Fibroblast of mammary gland (primary cell): ENCODE measurements at places on chromosomes 4 and X.

- no peak for DNase-seq
These were observed 30.5 kb downstream of the RHOH start for GRCh38 chr4:40227284-40227683.

GRCh38 chr4:82969414-82969813 is 41.2 kb downstream of the LIN54 start:
- no peak for DNase-seq

DNA sequence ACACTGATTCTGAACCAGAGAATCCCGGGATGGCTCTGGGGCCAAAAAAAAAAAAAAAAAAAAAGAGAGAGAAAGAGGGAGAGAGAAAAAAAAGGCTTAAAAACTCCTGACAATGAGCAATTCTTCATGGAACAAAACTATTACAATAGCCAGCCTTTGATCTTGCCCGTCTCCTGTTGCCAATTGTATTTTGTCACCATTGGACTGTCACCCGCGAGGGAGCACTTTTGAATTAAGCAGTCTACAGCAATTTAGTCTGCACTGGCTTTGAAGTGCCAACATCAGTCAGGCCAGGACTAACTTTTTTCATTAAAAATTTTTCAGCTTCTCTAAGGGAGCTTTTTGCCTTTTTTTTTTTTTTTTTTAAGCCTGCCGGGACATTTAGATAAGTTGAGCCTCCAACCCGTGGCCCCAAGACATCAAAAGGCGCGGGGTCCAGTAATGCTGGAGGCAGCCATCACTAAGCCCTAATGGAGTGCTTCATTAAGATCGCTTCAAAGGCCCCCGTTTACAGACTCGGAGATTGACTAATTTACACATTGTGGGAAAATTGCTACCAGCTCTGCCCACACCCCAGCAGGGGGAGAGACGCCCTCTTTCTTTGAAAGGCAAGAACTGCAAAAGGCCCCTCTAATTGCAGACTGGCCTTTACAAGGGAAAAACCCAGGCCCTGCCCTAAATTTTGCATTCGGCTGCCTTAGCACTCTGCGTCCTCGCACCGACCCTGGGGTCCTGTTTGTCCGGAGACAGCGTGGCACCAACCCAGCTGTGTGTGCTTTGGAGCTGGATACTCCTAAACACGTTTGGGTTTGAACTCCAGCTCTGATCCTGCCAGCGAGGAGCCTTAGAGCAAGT is 98.1 kb upstream of the MSX1 start:
- peak; percentile 4 for DNase-seq

GRCh38 chr4:52076731-52077130 is 25.6 kb downstream of the SPATA18 start:
- DNase-seq = no peak

- DNase-seq = no peak
These were observed 29.9 kb downstream of the XG start for GRCh38 chrX:2781698-2782097.
